ENCODE measurements at places on chromosomes 7 and 10.

- no peak for DNase-seq
Observed at GRCh38 chr10:113983552-113983951, 60.1 kb upstream of the ADRB1 start.

- peak; percentile 47 for DNase-seq
Observed at GRCh38 chr10:110553905-110554304, 13.6 kb upstream of the SMC3 start.

- DNase-seq: peak; percentile 34
Observed at GRCh38 chr7:120021085-120021484, 251.9 kb upstream of the KCND2 start.

- DNase-seq: peak; percentile 68
Observed at GRCh38 chr7:106277976-106278375, 6.8 kb downstream of the NAMPT start.

GRCh38 chr7:147516391-147516790 lies 1074.2 kb upstream of the C7orf33 start:
- peak; percentile 71 for DNase-seq

GRCh38 chr10:69506487-69506833 lies 55.2 kb downstream of the TSPAN15 start:
- DNase-seq: no peak

- no peak for DNase-seq
Observed at GRCh38 chr7:3747467-3747866, 446.4 kb downstream of the SDK1 start.

- DNase-seq: peak; percentile 67
Observed at GRCh38 chr10:78331391-78331922, 297.8 kb downstream of the RPS24 start.

DNA sequence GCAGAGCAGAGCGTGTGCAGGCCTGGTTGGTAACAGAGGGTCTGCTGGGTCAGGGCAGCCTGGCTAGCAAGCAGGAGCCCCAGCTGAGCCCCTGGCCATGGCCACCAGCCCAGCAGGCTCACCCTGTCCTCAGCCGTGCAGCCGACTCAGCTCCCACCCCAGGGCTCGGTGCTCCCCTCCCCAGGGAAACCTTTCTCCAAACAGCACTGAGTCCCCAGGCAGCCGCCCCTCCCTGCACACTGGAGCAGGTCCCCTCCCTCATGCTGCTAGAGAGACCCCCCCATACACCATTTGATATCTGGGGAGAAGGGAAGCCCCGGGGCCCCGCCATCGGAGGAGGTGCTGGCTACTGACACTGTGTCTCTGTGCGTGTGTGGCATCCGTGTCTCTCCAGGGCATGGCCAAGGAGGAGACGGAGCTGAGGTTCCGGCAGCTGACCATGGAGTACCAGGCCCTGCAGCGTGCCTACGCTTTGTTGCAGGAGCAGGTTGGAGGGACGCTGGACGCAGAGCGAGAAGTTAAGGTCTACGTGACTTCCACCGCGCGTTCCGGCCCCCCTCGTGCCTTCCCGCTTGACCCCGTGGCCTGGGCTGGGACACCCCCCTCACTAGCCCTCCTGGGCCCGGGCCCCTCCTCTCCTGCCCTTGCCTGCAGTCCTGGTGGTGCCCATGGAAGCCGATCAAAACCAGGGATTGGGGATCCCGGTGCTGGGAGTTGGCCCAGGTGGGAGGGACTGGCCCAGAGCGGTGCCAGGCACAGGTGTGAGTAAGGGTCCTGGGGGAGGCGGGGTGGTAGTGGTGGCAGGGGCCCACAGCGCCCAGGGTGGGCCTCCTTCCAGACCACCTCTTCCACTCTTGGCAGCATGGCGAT lies 45.0 kb upstream of the DPYSL4 start:
- DNase-seq: no peak

- no peak for DNase-seq
Observed at GRCh38 chr7:3695602-3696001, 394.6 kb downstream of the SDK1 start.

- peak; percentile 92 for DNase-seq
Observed at GRCh38 chr10:96509017-96509641, 4.6 kb downstream of the TLL2 start.

DNA sequence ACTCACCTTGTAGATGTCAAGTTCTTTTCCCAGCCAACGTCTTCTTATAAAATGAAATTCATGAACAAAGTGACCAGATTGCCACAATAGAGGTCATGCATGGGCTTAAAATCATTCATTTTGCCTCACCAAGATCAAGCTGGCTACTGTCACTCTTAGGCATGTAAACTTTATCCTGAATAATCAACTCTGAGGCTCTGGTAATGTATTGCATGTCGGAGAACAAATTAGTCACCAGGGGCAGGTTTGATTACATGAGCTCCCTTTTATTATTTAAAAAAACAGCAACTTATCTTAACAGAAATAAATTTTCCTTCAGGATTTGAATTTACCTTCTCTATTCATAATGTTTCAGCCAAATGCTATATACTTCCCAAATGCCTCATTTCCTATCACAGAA lies 112.9 kb upstream of the SP4 start:
- DNase-seq: no peak

DNA sequence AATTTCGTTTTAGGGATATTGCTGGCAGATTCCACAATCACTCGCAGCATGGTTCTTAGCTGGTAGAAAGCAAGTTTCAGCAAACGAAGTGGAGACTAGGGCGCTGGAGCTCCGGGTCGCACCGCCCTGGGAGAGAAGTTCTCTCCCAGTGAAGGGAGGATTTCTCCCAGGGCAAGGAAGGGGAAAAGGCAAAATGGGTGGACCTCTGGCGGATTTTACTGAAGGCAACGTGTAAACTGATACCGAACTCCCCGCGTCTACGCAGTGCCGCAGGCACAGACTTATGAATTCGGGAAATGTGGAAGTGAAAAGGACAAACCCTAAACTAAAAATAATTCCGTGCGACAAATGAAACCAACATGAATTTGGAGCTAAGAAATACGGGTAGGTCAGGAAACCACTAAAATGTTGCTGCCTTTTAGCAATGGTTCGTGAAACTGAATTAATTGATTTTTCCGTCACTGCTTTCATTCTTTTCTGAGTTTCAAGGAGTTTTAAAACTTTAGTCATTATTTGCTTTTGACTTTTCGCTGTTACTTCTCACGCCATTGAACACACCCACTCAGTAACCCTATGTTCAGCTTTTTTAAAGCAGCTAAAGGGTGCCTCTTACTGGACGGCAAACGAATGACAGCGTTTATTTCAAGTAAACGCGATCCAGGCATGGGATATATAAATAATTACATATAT lies at the start of gene MYOF:
Gene MYOF (minus strand): TSS at position 190 of the 690 bp plus-strand sequence. CDS start 140 bp downstream, at position 50.
- DNase-seq: peak; percentile 91

DNA sequence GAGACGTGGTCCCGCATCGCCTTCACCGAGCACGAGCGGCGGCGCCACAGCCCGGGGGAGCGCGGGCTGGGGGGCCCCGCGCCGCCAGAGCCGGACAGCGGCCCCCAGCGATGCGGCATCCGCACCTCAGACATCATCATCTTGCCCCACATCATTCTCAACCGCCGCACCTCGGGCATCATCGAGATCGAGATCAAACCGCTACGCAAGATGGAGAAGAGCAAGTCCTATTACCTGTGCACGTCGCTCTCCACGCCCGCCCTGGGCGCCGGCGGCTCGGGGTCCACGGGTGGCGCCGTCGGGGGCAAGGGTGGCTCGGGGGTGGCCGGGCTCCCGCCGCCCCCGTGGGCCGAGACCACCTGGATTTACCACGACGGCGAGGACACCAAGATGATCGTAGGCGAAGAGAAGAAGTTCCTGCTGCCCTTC lies 737 bp downstream of the CNNM2 start:
- DNase-seq: no peak

DNA sequence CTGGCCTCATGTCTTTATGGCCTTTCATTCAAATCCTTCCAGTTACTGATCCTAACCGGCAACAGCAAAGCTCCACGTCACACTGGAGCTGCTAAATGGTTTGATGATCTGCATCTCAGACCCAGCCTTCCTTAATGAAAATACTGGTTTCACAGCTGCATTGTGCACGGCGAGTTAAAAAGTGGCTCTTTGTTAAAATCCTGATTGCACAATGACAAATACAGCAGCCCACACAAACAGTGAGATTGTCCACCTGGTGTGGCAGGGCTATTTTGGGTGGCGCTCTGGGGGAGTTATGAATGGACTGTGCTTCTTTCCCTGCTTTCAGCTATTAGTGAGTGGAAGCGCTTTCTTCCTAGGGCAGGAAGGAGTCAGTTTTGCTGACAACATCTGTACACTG lies 63.4 kb upstream of the C1QL3 start:
- DNase-seq: no peak

DNA sequence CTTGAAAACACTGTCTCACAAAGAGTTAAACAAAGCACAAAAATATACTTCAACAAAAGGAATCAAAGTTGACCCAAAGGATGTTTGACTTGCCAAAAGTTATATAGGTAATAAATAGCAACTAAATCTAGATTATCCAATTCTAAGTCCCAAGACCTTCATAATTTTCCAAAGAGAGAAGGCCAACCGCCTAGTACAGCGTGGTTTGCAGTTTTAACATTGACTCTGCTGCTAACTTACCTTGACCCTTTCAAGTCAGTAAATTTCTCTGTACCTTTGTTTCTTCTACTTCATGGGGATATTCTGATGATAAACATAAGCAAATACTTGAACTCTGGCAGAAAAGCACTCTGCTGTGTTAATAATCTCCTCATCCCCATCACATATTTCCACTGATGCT lies 1.9 kb upstream of the GPR22 start:
- no peak for DNase-seq

GRCh38 chr7:135672560-135673359 lies 10.4 kb downstream of the STMP1 start:
- DNase-seq: peak; percentile 69

DNA sequence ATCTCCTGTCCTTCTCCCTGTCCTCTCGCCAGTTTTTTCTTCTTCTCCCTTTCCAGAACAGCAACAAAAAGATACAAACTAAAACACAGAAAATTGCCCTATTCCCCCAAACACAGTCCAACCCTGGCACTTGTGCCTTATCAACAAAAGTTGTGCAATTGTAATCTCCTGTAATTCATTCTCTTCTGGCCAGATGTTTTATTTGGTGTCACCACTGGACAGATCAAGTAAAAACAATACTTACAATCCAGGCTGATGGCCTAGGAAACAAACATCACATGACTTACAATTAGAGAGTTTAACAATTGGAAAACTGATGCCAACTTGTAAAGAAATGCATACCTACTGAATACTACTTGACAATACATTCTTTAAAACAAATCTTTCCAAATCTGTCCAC lies 231.6 kb downstream of the ETV1 start:
- no peak for DNase-seq

DNA sequence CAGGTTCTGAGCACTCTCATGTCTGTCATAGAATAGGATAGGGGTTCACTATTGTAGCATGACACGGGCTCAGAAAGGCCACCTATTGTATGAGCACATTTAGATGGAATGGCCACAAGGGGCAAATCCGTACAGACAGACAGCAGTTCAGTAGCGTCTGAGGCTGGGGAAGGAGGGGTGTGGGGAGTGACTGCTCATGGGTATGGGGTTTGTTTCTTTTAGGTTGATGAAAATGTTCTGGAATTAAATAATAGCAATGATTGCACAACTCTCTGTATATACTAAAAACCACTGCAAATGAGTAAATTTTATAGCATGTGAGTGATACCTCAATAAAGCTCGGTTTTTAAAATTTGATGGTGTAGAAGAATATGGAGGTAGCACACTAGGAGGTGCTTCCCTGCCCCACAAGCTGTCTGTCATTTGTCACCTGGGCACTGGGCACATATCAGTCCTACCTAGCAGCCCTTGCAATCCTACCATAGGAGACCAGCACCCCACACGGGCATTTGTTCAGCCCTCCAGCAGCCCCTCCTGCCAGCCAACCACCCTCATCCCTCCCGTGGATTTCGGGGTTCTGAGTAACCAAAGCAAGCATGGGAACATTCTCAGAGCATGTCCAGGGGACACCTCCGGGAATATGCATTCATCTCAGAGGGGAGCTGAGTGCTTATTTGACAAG lies 35.2 kb downstream of the KCNMA1 start:
- peak; percentile 46 for DNase-seq

DNA sequence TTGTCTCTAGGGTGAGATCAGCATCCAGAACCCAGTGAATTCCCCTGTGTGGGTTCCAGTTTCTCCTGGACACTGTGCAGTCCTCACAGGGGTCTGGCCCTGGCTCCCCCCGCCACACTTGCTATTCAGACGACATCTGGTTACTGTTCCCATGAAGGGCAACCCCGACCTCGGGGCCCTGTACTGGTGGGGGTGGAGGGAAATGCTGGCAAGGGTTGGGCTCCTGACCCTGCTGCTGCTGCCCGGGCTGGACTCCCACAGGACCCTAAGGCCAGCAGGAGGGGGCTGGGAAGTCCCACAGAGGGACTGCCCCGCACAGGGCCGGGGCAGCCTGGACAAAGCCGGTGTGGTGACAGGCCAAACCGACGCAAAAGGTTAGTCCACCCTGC lies 768 bp upstream of the CPA1 start:
- DNase-seq: no peak

- DNase-seq: no peak
Observed at GRCh38 chr7:105745681-105746330, 130.6 kb downstream of the ATXN7L1 start.

DNA sequence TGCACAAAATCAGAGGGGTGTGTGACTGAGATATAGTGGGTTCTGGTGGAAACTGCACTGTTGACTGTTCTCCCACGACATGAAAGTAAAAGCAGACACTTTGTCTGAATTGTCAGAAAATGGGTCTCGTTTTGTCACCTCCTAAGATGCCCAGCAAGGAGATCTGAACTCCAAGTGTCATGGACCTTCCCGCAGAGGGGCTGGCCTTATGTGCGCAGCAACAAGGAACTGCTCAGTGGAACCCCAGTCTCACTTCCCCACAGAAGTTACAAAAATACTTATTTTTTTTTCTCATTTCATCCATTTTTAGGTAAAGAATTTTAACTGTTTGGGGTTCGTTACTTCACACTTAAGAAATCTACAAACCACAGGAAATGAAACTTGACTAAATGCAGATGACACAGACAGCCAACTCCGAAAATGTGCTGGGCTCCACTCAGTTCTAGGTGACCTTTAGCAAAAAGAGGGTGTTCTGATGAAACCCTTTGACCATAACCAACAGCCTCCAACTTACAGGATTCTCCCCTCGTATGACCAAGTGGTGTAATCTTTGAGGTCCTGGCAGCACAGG lies 115.0 kb downstream of the FAM107B start:
- DNase-seq: no peak

DNA sequence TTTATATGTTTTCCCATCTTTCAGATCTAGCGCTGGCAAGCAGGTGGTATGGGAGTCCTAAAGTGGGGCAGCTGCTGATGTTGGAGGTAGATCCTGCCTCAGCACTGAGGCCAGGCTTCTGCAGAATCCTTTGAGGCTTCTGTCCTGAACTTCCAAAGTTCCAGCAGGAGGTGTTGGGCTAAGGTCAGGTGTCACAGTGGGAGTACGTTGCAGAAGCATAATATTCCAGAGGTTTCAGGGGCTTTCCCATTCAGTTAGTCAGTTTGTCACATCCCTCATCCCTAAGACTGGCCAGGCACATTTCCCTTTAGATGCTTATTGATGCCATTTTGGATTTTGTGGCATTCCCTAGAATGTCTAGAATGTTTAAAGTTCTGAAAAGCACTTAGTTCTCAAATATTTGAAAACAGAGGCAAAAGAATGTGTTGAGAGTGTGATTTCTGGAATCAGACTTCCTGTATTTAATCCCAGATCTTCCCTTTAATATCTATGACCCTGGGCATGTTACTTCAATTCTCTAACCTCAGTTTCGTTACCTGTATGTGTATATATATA lies 319.1 kb upstream of the PHYHIPL start:
- peak; percentile 40 for DNase-seq

GRCh38 chr7:131161103-131161502 lies 166.6 kb upstream of the MKLN1 start:
- peak; percentile 46 for DNase-seq
